LoVo (cell line): ENCODE measurements at places on chromosomes 1 and 21.
A peak's percentile ranks its signal among the peaks of the same experiment; 100 is the strongest.

GRCh38 chr1:15833069-15833679, 14.3 kb upstream of the SPEN start:
- DNase-seq: peak; percentile 51

DNA sequence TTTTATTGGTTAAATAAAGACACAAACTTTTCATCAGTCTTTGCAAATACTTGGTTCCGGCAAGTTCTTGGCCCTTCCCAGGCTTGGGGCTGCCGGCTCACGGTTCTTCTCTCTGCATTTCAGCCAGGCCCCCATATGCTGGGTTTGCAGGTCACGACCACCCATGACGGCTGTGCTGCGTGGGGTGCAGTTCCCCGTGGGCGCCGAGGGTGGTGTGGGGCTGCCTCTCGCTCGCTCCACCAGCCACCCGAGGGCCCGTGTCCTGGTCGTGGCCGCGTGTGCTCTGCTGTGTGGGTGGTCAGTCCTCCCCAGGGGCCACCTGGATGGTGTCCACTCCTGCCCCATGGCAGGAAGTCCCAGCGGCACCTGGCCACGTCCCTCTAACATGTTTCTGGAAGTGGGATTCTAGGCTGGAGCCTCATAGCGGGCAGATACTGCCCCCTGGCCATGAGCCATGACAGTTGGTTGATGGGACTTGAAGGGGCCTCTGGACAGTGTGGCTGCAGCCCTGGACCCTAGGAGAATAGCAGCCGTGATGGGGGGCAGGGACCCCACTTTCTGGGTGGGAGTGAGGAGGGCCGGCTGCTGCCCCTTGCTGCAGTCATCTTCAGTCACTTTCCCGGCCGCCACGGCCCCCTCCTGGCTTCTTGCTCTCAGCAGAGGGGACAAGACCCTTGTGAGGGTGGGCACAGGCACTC, 46.3 kb downstream of the SKI start:
- DNase-seq: no peak

GRCh38 chr1:145901312-145902021, 8.4 kb downstream of the ITGA10 start:
- DNase-seq: no peak

GRCh38 chr1:82463951-82464350, 663.2 kb downstream of the ADGRL2 start:
- DNase-seq: no peak

- no peak for DNase-seq
These were observed 113.2 kb downstream of the TENT5C start for GRCh38 chr1:117719004-117719403.

DNA sequence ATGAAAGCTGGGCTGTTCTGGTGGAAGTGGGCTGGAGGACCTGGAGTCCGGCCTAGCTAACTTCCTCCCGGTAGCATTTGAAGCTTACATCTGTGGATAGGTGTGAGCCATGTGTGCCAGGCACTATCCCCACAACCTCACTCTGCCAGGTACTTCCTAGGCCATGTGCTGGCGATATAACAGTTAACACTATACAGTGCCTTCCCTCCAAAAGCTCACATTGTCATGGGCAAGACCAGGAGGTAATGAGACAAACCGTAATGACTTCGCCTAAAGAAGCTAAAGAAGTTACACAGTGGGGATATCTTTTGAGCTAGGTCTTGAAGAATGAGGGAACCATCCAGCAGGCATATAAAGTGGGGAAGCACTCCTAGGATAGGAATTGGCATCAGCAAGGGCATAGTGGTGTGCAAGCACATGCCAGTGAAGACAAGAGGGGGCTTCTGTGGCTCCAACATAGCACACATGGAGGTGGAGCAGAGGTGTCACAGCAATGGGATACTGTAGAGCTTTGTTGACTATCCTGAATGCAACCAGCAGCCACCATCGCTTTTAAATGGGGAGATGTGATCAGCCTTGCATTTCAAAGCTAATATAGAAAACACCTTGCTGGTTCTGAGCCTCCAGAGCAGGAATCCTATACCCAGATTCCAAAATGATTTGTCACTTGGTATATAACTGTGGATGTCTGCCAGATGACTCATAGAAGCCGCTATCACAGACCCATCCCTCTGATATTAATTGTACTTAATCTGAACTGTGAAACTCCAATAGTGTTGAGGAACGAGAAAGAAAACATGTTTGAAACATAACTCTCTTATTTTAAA, 466.3 kb downstream of the LMO4 start:
- peak; percentile 92 for DNase-seq

DNA sequence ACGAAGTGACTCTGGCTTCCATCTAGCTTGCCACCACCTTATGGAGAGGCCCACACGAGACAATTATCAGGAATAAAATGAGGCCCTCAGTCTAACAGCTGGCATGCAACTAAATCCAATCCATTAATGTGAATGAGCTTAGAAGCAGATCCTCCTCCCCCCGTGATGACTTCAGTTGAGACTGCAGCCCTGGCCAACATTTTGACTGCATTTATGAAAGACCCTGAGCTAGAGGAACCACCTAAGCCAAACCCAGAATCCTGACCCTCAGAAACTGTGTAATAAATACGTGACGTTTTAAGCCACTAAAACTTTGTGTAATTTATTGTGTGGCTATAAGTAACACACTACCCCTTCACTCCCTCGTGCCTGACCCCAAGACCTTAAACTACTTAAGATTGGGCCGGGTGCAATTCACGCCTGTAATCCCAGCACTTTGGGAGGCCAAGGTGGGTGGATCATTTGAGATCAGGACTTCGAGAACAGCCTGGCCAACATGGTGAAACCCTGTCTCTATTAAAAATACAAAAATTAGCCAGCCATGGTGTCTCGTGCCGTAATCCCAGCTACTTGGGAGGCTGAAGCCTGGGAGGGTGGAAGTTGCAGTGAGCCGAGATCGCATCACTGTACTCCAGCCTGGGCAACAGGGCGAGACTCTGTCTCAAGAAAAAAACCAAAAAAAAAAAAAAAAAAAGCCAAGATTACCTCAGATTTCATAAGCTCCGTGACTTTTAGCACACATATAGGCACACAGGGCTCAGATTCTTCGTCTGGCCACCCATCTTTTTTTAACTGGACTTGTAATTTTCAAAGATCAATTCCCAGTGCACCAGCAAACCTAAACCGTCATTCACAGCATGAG, 72.5 kb downstream of the ENAH start:
- no peak for DNase-seq

GRCh38 chr1:173137107-173137706, 69.9 kb downstream of the TNFSF4 start:
- no peak for DNase-seq

DNA sequence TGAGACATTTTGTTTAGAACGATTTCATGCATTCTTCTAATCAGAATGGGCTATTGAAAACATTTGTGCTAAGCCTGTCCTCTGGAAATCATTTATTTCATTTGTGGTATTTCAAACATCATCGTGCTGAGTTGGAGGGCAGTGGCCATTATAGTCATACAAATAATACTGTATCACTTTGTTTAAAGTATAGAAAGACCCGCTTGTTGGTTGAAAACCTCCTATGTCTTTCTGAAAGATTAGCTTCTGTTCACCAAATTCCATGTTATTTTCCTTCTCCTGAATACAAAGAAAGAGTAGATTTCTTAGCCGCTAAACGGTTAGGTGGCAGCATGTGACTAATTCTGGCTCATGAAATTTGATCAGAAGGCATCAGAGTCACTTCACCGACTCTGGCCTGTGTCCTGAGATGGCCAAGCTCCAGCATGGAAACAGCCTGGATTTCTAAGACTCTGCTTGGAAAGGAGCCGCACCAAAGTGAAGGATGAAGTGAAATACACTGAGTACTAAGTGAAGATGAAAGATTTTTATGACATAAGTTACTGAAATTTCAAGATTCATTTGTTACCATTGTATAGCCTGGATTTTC, 355.1 kb downstream of the USP25 start:
- DNase-seq: no peak
